ENCODE measurements at places on chromosomes 1 and 21.

- no peak for DNase-seq
Measured at GRCh38 chr1:34747638-34747941, 7.3 kb upstream of the GJB5 start.

GRCh38 chr21:41761211-41761933, 5.5 kb downstream of the RIPK4 start:
- DNase-seq, result no peak

DNA sequence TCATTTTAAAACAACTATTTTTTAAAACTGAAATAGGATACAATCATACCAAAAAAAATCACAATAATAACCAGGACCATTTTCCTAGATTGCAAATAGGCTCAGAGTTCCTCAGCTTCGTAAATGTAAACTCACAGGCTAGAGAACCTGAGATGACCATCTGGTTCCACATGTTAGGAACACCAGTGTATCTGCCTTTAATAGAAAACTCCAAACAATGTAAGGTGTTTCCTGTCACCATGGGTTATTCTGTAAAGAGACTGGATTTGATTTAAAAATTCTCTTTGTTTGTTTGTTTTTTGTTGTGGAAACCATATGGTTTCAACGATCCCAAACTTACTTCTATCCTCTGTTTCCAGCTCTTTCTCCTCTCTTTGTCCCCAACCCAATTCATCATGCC, 197.5 kb downstream of the ZZZ3 start:
- no peak for DNase-seq

GRCh38 chr1:116372191-116372590, 853 bp upstream of the ATP1A1 start:
- no peak for DNase-seq

DNA sequence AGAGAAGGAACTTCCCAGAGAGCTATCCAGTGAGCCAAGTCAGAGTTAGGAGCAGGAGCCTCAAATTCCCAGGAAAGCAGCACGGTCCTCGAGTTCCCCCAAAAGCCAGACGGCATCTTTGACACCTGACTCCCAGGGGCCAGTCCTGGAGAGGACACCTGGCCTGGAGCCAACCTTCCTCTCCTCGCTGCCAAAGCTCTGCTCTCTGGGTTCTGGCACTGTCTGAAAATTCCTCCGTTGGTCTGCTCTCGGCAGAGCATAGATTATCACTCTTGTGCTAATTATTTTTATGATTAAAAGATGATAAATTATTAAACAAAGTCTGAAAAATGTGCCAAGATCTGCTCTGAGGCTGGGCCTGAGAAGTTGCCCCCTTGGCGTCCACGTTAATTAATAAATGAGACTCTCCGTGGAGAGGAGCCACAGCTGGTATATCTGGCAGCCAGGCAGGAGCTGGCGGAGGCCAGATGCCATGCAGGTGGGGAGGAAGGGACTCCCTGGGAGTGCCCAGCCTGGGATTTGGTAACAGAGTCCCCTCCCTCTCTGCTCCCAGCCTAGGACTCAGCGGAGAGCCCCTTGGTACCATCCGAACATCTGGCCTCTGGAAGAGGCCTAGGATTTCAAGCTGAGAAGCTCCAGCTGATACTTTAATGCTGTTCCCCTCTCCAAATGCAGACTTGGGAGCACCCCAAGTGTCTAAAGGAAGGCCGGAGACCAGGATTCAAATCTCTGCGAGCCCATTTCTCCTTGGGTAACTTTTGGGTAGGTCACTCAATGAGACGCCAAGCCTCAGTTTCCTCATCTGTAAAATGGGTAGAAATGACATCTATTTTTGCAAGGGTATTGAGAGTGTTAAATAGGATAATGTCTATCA, 163.7 kb upstream of the POU3F1 start:
- DNase-seq, result no peak

Measured in NCI-H345 (cell line).